T47D (cell line): ENCODE measurements at places on chromosomes 1 and 21.

DNA sequence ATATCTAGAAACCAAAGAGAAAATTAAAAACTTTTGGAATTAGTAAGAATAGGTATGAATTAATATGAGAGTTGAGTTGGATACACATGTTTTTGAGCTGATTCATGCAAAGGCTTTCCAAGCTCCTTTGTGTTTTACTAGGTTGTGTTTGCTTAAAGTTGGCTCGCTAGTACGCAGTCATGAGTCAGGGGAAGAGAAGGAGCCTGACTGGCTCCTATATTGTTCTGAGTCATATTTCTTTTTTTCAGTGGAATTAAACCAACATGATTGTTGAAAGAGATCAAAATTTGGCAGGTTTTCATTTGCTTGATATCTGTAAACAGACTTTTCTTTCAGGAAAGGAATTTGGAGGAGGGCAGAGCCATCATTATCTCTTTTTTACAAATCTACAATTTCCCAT, 66.7 kb downstream of the MAGI3 start:
- DNase-seq: no peak

GRCh38 chr1:240658312-240658960, 46.5 kb upstream of the GREM2 start:
- DNase-seq: no peak

DNA sequence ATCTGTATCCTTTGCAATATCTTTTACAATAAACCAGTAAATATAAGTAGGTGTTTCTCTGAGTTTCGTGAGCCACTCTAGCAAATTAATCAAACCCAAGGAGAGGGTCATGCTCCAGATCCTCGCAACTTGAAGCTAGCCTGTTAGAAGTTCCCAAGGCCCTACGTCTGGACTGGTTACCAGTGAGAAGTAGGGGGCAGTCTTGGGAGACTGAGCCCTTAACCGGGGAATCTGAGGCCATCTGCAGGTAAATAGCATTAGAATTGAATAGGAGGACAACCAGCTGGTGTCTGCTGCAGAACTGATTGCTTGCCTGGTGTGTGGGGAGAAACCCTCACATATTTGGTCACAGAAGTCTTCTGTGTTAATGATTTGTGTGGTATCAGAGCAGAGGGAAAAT, 190.5 kb downstream of the RYR2 start:
- DNase-seq: no peak

GRCh38 chr1:150513351-150513791, 2.2 kb upstream of the FALEC start:
- no peak for DNase-seq

GRCh38 chr1:193040011-193040410, 19.1 kb downstream of the UCHL5 start:
- no peak for DNase-seq

GRCh38 chr1:218874313-218874712, 299.4 kb upstream of the LYPLAL1 start:
- no peak for DNase-seq

DNA sequence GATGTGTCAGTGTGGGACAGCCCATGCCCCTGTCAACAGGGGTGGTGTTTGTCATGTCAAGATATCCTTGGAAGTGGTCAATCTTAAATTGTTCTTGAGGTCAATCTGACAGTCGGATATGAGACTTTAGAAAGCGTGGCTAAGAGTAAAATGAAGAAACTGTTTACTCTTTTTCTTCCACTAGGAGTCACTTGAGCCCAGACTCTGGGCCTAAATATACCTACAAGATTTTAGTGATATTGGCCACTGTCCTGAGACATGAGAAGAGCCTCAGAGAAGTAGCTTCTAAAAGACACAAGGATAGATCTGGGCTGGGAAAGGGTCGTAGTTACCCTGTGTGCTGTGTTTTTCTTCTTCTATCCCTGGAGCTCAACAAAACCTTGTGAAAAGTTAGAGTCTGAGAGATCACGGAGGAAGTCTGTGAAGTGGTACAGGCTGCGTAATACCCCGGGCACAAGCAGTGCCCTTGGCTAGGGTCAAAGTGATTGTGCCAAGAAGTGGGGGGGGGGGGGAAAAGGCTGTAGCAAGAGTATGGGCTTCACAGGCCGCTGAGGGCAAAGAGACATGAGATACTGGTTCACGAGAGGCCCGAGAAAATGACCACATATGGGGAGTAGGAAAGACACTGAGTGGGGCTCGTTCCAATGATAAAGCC, 355.2 kb upstream of the GREM2 start:
- peak; percentile 78 for DNase-seq

DNA sequence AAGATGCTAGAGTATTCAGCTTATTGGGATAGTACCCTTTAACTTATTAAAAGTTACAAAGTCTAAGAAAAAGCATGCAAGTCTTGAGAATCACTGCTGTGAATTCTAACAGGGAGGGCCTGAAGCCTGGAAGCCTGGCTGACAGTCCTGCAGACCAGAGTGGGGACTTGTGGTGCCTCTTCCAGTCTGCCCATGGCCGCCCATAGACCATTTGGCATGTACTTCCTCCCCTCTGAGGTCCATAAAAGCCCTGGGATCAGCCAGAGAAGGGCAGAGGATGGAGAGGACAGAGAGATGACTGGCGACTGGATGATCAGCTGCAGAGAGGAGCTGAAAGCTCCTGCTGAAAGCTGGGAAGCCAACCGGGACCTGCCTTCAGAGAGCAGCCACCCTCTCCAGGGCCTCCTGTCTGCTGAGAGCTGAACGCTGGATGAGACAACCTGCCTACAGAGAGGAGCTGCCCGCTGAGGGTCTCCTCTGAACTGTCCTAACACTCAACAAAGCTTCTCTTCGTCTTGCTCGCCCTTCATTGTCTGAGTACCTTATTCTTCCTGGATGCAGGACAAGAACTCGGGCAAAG, 12.5 kb upstream of the SLC1A7 start:
- DNase-seq: no peak

DNA sequence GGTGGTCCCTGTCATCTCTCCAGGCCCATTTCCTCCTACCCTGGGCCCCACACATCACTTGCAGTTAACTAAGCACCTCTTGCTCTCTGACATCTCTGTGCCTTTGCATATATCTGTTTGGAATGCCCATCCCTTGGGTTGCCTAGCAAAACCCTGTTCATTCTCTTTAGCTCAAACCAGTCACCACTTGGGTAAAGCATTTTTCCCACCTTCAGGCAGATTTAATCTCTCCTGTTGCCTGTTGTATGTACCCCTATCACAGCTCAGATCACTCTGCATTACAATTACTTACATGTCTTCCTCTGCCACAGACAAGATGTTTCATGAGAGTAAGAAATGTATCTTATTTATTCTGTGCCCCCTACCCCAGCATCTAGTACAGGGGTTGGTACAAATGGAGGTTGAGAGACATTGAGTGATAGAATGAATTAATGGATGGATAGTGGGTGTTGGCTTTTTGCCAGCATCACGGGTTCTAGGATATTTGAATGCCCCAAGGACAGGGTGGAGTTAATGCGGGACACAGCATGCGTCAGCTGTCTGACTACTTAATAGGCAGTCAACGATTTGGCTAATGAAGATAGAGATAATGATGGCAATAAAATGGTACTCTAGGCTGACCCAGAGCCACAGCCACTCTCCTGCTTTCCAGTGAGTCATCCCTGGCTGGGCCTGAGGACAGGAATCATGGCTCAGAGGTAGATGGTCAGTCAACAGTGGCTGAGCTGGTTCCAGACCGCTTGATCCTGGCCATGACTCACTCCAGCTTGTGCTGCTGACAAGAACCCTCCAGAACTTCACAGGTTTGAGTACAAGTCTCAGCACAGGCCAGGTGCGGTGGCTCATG, 6.5 kb downstream of the NR0B2 start:
- no peak for DNase-seq

DNA sequence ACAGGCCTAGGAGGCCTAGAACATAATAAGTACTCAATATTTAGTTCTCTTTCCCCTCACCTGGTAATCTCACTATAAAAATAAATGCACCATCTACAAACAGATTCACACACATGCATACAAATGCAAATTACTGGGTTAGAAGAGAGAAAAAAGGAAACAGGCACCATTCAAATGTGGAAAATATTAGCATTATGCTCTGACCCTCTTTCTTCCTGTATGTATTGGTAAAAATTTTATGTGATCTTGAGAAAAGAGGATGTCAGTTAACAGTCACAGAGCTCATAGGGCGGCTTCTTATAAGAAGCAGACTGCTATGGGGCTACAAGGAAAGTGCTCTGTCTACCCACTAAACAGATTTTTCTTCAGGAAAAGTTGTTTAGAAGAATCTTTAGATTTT, 565.4 kb downstream of the LMO4 start:
- no peak for DNase-seq
